Thymus (tissue), 14 donors: ENCODE measurements at places on chromosomes 12 and 14. TPM values are rescaled to one million over a fixed set of nuclear protein-coding genes. Genes with fewer than 3 reads are reported as not detected.

CARMIL3 gene
- 0.89 TPM for polyA plus RNA-seq

- no peak for DNase-seq
These were observed 26.0 kb downstream of the GEMIN2 start for GRCh38 chr14:39140170-39140569.

DNA sequence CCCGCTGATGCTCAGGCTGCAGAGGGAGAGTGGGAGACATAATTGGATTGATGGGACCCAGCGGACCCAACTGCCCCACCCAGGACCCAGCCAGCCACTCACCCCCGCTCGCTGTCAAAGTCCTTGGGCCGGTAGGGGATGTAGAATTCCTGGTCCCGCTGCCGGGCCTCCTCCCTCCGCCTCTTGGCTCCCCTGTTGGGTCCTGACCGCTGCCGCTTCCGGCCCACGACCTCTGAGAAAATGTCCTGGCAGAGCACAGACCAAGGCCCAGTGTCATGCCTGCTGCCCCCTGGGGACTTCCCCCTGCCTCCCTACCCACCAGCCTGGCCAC, 13.5 kb downstream of the CFAP73 start:
- no peak for DNase-seq

- no peak for DNase-seq
These were observed 43.4 kb downstream of the WDR20 start for GRCh38 chr14:102182936-102183619.

- DNase-seq = no peak
These were observed 42.6 kb downstream of the A2M start for GRCh38 chr12:9073076-9073475.
